Activated CD4-positive, alpha-beta T cell treated with anti-CD3 and anti-CD28 coated beads for 4 hours (primary cell): ENCODE measurements at places on chromosomes 5 and 9.

- no peak for DNase-seq
Measured at GRCh38 chr9:117958726-117959125, 254.5 kb downstream of the TLR4 start.

DNA sequence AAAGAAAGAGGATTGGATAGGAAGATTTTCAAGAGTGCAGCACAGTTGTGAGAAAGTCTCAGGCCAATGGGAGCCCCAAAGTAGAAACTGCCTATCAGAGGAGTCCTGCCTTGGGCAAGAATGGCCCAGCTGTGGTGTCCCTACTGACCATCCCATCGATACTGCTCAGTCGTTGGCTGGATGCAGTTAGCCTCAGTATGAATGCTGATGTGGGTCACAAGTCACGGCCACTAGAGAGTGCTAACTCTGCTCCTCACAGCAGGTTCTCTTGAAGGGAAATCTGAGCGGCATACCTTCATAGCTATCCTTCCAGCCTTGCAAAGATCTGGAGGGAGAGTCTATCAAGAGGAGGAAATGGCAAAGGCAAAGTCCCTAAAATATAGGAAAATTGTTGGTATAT lies 11.6 kb upstream of the CETN3 start:
- DNase-seq, result no peak

DNA sequence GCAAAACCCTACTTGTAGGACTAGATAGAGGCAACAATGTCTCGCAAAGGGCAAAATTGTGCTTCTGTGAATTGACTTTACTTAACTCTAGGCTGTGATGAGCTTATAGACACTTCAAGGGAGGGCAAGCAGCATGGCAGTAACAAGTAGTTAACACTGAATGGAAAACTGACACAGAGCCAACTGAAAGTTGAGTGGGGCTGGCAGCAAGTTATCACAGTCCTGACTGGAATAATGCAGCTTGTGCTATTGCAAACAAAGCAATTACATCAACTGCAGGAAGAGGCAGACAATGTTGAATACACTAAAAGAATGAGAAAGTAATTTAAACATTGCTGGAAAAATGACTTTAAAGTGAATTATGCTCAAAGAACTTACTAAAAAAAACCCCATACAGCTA lies 62.2 kb downstream of the RNF38 start:
- DNase-seq, result no peak

- no peak for DNase-seq
Measured at GRCh38 chr5:179288101-179288808, 57.0 kb downstream of the ADAMTS2 start.

DNA sequence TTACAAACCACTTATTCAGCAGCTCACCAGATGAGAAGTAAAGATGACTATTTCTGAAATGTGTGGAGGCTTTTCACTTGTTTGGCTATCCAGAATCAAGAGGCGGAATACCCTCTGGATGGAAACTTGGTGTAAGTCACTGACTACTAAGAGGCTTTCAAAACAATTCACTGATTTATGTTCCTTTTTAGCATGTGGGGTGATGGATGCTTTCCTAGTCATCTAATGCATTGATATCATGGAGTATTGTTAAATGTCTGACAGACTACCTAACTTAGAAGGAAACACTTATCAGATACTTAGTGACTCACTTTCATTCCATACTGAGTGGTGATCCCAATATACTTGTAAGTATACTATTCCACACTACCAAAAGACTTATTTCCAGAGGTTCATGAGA lies 141.4 kb downstream of the PLK2 start:
- no peak for DNase-seq
